ENCODE measurements at places on chromosomes 12 and 14.
A peak's percentile ranks its signal among the peaks of the same experiment; 100 is the strongest.

- DNase-seq = no peak
These were observed 557.7 kb downstream of the TRHDE start for GRCh38 chr12:72829838-72830237.

- no peak for DNase-seq
These were observed 107.9 kb downstream of the PLCZ1 start for GRCh38 chr12:18629916-18630315.

DNA sequence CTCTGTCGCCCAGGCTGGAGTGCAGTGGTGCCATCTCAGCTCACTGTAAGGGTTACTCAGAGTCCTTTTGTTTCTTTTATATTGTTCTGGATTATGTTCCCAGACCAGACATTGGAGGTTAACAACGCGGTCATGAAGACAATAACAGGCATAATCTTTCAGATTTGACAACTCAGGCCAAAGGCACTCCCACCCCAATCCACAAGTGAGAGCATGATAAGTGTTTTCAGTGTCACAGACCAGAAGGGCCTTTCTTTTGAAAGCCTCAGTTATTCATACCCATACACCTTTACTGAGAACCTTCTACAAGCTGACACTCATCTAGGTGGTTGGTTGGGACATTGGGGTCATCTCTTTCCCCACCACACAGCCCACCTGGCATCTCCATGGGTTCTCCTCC is 2.9 kb upstream of the TMEM63C start:
- DNase-seq = no peak

GRCh38 chr12:6563448-6564050 is 4.5 kb downstream of the NOP2 start:
- DNase-seq = peak; percentile 70

DNA sequence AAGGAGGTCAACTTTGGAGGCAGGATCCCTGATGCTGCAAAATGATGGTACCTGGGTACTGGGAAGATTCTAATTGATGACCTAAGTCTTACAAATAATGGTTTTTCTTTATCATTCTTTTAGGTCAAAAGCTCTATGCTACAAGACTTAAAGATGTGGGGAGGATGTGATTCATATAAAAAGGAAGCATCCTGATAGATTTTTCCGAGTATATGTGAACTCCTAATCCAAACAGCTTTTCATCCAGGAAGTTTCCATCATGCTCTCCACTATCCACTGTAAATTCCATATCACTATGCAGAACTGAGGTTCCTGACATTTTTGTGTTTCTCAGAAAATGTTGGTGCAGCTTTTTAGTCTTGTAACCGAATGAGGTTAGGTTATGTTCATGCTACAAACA is 293.2 kb downstream of the PAWR start:
- DNase-seq = no peak

DNA sequence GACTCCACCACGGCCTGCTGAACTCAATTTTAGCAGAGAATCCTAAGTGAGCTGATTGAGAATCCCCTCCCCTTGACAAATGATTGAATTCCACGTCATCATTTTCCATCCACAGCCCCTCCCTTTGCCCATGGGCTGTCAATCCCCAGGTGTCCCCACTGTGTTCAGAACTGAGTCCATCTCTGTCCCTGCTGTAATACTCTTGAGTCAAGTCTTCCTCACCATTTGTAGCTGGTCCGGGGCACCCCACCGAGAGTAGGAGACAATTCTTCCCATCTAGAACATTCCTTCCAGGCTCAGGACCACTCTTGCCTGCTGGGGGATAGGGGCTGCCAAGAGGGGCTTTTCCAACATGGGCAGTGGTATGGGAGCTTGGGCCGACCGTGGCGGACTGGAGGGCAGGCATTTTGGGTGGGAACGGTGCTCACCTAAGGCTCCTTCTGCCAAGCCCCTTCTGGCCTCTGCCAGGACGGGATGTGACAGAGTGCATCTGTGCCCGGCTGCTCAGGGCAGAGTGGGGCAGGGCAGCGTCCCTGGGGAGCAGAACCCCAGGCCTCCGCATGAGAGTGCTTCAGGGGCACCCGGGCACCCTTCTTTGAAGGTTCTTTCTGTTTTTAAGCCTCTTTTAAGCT is 218.1 kb upstream of the RTL1 start:
- no peak for DNase-seq

- DNase-seq = no peak
These were observed 17.8 kb downstream of the EFCAB11 start for GRCh38 chr14:89936654-89937185.

GRCh38 chr14:65239143-65239937 is 137.0 kb upstream of the MAX start:
- no peak for DNase-seq
